CD14-positive monocyte (primary cell): ENCODE measurements at places on chromosomes 2 and 18. TPM values are rescaled to one million over a fixed set of nuclear protein-coding genes. Genes with fewer than 3 reads are reported as not detected.

LYG2 gene
- not detected in 2 replicates for polyA plus RNA-seq

SLC4A5 gene
- polyA plus RNA-seq, result 0.39 and 1.1 TPM in 2 replicates

ZNF804A gene
- 3.7 TPM for polyA plus RNA-seq

KIDINS220 gene
- polyA plus RNA-seq, result 12.1 TPM

CYP26B1 gene
- polyA plus RNA-seq, result not detected in 2 replicates

SLC9A4 gene
- polyA plus RNA-seq, result not detected

TWIST2 gene
- polyA plus RNA-seq, result 0.43 TPM

TTR gene
- not detected in 2 replicates for polyA plus RNA-seq

DNAH7 gene
- not detected for polyA plus RNA-seq

GDF7 gene
- polyA plus RNA-seq, result not detected in 2 replicates

SAG gene
- 0.03 and 0.04 TPM in 2 replicates for polyA plus RNA-seq

GPR45 gene
- polyA plus RNA-seq, result not detected in 2 replicates

TUBB8B gene
- not detected for polyA plus RNA-seq
